ENCODE measurements at places on chromosomes 4 and X.

- DNase-seq = peak; percentile 53
These were observed 99.3 kb upstream of the ARMCX2 start for GRCh38 chrX:101759000-101759399.

DNA sequence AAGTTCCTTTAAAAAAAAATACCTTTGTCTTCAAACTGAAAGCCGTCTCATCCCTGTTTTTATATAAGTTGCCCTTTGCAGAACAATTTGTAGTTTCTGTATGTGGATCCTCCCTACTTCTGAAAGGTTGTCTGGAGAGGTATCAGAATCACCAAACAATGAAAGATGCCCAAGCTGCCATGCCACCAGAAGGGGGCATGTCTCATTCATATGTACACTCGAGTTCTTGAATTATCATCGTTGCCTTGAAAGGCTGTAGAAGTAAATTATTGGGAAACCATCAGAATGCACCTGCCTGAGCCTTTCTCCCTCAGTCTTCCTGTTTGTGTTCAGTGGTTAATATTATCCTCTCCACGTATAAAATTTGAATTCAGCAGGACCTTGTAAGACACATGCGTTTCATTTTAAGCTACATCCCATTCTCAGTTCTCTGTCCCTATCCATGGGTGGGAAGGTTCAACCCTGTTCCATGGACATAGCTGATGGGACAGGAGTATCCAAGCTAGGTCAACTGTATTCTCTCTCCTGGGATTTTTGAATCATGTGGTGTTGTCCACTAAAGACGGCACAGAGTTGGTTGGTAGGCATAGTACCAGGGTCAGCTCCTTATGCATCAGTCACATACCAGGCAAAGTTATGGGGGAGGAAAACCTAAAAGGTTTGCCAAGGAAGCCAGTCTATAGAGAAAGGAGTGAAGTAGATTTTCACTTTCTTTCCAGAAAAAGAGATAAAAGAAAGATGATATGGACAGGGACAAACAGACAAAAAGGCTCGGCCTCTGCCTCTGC, 24.0 kb downstream of the GALNT7 start:
- no peak for DNase-seq

DNA sequence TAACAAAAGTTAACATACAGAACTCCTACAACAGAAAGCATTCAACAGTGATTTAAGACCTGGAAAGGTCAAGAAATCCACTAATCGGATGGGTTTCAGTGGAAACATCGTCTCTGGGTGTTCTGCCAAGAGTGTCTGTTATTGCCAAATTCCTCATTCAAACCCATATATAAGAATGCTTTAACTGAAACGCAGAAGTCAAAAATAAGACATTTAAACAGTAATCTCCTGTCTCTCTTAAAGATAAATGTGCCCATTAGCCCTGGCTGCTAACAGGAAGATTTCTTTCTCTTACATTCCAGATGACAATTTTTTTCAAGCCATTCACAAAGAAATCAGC, 31.5 kb downstream of the DCTD start:
- no peak for DNase-seq

DNA sequence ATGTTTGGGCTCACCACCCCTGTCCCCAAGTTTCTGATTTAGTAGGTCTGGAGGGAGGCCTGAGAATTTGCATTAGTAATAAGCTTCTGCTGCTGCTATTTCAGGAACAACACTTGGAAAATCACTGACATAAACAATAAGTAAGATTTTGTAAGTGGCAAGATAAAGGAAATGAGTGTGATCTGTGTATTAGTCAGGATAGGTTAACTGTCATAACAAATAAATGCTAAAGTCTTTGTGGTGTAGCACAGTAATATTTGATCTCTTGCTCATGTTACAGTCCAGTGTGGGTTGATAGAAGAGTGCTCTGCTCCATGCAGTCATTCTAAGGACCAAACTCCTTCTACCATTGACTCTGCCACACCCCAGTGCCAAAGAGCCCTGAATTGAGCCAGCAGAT, 67.0 kb downstream of the NHS start:
- no peak for DNase-seq

DNA sequence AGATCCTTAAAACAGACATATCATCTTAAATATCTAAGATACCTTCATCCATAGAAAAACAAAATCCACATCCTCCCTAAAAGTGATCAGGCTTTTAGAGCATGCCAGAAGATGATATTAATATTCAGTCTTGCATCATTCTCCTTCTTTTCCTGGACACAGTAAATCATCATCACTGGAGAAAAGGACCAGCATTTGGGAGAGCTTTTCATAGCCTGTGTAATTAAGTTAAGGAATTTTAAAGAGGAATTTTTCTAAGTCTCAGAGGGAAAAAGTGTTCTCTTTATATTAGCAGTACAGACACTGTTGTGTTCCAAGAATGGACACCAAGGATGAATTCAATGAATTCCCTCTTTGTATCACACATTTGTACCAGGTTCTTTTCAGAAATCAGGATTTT, 696 bp downstream of the SCRG1 start:
- DNase-seq = no peak

DNA sequence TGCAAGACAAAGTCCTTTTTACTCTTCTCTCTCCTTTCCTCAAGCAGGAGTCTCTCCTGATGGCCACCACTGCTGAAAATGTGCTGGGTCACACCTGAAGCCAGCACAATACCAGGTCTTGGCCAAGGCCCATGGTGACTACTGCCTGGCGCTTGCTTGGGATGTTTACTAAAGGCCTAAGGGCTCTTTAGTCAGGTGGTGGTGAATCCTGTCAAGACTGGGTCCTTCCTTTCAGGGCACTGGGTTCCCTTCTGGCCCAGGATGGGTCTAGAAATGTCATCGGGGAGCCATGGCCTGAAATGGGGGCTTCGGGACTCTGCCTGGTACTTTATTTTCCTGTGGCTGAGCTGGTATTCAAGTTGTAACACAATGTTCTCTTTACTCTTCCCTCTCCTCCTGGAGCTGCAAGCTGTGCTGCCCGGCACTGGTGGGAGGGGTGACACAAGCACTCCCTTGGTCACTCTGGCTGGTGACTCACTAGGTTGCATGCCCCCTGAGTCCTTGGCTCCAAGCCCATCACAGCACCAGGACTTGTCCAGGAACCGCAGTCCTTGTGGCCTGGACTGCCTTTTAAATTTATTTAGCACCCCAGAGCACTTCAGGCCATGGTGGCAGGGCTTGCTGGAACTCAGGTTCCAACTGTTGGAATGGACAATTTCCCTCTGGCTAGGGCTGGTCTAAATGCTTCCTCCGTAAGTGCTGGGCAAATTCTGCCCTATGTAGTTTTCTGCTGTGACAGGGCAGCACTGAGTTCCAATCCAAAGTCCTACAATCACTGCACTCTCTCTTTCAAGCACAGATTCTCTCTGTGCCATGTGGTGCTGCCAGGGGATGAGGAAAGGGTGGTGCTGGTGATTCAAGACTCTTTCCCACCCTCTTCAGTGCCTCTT, 11.3 kb downstream of the ARL13A start:
- DNase-seq = peak; percentile 79

- no peak for DNase-seq
These were observed 442.6 kb upstream of the GALNT7 start for GRCh38 chr4:172726001-172726423.

GRCh38 chrX:19682712-19683331, 167.5 kb upstream of the MAP3K15 start:
- DNase-seq = peak; percentile 92

DNA sequence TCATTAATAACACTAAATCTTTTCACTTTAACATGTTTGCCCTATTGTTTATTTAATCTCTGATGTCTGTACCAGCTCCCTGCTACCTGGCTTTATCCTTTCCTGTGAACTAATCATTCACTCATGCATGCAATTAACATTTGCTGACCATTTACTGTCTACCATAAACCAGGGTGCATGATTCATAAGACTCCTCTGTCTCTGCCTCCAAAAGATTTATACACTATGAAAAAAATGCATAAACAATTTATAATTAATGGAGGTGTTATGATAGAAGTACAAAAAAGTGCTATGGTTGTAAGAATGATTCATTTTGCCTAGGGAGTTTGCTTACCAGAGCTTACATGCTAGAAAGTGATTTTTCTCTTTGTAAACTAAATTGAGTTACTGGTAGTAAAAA, 24.5 kb upstream of the CPEB2 start:
- no peak for DNase-seq

- DNase-seq = no peak
These were observed 18.9 kb upstream of the FBXW7 start for GRCh38 chr4:152554742-152555141.

DNA sequence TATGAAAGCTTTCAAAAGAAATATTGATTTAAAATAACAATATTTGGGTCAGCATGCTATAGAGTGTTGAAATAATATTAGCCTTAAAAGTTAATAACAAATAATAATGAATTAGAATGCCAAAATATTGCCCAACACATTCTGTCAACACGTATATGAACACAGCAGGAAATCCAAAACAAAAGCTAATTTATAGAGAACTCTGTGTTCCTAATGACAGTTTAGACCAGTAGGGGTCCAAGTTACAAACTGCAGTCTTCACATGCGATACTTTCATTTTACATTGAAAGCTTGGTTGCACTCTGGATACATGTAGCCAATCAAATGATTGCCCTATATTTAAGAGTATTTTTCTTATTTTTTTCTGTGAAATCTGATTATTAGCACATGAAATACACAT, 274.4 kb downstream of the DCTD start:
- peak; percentile 39 for DNase-seq

Data from astrocyte of the hippocampus (primary cell).